NCI-H69 (cell line): ENCODE measurements at places on chromosomes 16 and 17.

GRCh38 chr17:56793957-56794356 lies 39.8 kb downstream of the C17orf67 start:
- no peak for DNase-seq

DNA sequence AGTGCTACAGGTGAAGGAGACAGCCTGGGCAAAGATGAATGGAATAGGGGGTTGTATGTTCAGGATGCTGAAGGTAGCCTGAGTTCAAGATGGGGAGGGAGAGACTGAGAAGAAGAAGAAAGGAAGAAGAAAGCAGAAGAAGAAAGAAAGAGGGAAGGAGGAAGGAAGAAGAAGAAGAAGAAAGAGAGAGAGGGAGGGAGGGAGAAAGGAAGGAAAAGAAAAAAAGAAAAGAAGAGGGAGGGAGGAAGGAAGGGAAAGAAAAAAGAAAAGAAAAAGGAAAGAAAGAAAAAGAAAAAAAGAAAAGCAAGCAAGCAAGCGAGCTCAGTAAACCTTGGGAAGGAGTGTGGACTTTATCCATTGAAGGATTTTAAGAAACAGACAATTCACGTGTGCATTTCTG lies 7.8 kb downstream of the CCDC42 start:
- DNase-seq: no peak

DNA sequence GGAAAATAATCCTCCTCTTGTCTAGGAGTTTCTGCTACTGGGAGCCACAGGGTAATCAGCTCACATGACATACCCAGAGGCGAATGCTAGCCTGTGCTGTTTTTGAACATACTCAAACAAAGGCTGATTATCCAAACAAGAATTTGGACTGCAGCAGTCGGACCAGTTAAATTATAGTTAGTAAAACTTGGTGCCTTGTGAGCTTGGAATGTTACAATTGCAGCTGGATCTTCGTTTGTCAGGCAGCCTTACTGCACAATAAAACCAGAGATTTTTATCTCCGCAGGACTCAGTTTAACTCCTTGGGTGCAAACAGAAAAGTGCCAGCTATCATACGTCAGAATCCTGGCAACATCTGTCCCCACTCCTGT lies 163.8 kb upstream of the TBX2 start:
- DNase-seq: peak; percentile 84

DNA sequence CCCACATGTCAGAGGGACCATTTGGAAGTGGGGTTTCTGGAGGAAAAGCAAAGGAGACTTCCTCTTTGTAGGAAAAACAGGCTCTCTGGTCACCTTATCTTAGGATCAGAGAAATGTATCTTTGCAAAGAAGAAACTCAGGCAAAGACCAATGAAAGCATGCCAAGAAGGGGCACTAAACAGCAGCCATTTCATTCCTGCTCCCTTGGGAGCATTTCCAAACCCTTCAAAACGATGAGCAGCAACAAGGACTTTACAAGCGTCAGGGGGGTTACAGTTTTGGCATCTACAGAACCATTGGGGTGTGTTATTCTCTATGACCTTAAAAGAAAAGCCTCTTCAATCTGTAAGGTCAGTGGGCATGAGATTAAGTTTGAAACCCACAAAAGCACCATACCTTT lies 122.8 kb downstream of the SMG6 start:
- DNase-seq: no peak

- DNase-seq: no peak
Measured at GRCh38 chr17:39625198-39625785, 1.5 kb upstream of the PPP1R1B start.

- no peak for DNase-seq
Measured at GRCh38 chr17:17034496-17035075, 7.7 kb upstream of the MPRIP start.

DNA sequence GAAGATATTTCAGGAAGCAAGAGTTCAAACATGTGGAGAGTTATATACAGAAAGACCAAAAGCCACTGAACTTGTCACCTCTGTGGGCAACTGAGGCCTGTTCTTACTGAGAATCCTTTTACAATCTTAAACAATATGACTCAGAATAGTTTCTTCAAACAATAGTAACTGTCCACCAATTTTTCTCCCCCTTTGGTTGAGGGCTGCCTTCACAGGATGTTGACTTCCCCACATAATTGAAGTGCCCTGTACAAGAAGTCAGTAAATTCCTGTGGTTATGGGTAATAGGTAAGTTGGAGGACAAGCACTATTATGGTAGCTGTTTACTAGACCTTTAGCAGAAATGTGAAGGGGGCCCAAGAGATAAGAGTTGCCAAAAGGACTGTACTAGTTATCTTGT lies 215.8 kb downstream of the CDH8 start:
- DNase-seq: no peak

- DNase-seq: peak; percentile 72
Measured at GRCh38 chr17:58007781-58008706, 998 bp upstream of the SRSF1 start.

DNA sequence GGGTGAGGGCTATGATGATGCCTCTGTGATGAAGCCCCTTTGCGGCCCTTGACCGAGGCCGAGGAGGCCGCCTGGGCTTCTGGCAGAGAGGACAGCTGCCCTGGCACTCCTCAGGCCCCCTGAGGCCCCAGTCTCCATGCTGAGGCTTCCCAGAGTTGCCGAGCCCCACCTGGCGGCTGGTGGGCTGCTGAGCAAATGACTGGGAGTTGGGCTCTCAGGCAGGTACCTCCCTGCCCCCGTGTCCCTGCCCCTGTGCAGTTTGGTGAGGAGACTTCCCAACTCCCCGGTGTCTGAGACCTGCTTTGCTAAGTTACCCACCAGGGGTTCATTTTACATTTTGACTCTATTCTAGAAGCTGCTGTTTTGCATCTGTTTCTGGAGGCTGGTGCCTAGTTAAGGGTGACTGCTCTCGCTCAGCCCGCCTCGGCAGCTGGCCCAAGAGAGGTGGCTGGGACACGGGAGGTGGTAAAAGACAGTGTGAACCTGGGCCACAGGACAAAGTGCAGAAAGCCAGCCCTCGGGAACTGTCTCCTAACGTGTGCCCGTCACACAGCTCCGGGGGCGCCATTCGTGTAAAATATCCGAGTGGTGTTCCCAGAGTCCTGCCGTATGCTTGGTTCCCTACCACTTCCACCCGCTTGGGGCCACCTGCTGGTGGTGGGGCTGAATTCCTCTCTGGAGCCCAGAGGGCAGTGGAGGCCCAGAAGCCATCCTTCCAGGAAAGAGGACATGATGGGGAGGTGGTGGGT lies 134.5 kb downstream of the RAB11FIP4 start:
- DNase-seq: no peak

DNA sequence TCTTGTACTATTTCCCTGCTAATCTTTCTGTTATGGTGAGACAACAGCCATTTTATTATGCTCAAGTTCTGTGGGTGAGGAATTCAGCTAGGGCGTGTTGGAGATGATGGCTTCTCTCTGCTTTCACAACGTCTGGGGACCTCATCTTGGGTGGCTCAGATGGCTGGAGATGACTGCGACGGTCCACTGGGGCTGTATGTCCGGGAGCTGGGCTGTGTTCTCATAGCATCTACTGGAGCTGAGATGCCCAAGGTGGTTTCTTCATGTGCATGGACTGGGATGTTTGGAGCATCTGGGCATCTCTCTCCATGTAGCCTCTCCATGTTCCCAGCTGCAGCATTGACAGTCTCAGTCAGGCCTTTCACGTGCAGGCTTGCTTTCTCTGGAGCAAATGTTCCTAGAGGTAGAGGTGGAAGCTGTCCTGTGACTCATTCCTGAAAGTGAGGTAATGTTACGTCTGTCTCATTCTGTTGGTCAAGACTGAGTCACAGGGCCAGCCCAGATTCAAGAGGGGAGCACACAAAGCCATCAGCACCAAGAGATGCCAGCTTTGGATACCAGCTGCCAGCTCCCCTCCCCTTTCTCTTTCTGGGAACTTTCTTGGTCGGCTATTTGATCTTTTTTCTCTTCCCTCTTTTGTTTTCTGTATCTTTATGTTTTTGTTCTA lies 96.2 kb downstream of the RAP1GAP2 start:
- peak; percentile 53 for DNase-seq

GRCh38 chr16:72198021-72198711 lies 26.2 kb upstream of the PMFBP1 start:
- DNase-seq: peak; percentile 3

DNA sequence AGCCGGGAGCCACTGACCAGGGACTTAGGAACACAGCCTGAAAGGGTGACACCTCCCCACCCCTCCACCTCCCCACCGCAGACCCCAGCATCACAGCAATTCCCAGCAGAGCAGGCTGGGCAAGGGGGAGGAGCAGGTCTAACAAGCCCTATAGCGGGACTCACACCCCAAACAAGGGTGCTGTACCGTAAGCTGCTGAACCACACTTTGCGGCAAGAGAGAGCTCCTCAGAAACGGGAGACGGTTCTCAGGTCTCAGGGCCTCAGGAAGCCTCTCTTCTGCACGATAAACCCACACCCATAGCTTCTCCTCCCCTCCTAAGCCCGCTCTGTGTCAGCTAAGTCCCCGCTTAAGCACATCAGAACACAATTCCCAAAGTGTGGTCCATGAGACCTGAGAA lies 11.7 kb upstream of the COTL1 start:
- no peak for DNase-seq

- DNase-seq: no peak
Measured at GRCh38 chr17:78583091-78583490, 5.9 kb upstream of the DNAH17 start.

GRCh38 chr17:561116-561515 lies 153.5 kb downstream of the VPS53 start:
- DNase-seq: no peak

GRCh38 chr16:72938795-72939164 lies 109.1 kb downstream of the ZFHX3 start:
- peak; percentile 71 for DNase-seq

DNA sequence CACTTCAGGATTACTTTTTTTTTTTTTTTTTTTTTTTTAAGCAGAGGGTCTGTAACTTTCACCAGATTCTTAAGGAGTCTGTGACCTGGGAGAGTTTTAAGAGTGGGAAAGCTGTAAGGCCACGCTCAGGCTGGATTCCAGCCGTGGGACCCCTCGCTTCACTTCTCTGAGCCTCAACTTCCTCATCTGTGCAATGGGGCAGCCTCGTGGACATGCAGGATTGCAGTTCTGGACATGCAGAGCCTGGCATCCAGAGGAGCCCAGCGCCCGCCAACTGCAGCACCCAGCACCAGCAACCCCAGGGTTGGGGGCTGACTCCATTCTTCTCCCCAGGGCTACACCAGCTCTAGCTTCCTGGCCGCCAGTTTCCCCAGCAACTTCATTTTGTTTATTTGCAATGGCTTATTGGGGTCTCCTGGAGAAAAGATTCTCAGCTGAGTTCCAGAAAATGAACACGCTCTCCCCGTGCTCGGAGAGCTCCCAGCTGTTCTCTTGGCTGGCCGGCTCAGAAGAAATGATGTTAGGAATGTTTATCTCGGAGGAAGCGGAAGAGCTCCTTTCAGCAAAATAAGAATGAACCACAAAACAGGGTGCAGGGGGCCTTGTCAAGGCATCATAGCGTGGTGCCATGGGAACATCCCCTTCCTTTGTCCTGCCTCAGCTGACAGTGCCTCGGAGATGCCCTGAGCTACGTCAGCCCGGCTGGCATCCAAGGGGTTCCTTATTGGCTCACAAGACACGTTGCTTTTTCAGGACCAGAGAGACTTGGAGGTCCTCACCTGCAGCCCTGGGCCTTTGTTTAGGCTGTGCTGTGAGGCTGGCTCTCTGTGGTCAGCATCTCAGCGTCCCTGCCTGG lies 22.9 kb upstream of the ZCCHC14 start:
- DNase-seq: no peak

DNA sequence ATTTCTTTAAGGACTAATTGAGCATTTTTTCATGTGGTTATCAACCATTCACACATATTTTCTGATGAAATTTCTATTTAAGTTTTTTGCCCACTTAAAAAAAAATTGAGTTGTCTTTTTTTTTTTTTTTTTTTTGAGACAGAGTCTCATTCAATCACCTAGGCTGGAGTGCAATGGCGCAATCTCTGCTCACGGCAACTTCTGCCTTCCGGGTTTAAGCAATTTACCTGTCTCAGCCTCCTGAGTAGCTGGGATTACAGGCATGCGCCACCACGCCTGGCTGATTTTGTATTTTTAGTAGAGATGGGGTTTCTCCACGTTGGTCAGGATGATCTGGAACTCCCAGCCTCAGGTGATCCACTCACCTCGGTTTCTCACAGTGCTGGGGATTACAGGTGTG lies 34.3 kb downstream of the RAB11FIP3 start:
- no peak for DNase-seq

- DNase-seq: no peak
Measured at GRCh38 chr16:30767767-30768465, 5.8 kb downstream of the RNF40 start.

DNA sequence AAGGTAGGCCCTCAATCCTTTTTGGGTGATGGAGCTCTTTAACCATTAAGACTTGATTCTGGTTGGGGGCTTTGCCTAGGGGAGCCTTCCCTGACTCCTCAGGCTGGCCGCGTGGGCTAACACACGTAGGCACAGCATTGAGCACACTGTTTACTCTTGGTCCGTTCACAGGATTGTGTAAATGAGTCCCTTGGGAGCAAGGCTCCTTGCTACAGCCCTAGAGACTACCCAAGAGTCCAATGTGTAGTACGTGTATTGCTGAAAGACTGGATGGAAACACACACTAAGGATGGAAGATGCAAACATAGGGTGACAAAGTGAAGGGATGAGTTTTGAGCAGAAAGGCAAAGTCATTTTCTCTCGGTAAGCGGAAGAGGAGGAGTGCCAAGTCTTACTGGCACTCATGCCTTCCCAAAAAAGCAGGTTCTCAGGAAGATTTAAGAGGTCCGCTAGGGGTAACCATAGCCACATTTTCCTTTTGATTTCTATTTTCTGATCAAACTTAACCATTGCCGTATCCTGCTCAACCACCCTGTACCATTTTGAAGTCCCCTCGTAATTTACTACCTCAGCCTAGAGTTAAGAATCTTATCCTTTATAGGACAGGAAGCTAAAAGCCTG lies 911 bp upstream of the ITGA2B start:
- DNase-seq: peak; percentile 25

DNA sequence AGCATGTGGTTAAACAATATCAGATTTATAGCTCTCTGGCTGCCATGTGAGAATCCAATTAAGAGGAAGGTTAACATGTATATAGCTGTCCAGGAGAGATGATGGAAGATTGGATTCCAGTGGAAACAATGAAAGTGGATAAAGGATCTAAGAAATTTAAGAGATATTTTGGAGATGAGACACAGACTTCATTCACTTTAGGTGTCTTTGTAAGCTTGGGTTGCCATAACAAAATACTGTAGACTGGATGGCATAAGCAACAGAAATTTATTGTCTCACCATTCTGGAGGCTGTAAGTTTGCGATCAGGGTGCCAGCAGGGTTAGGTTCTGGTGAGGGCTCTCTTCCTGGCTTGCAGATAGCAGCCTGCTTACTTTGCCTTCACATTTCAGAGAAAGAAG lies 155.9 kb upstream of the MYOCD start:
- DNase-seq: no peak
